Hematopoietic multipotent progenitor cell (in vitro differentiated cells): ENCODE measurements at places on chromosomes 1 and 21.
A peak's percentile ranks its signal among the peaks of the same experiment; 100 is the strongest.

GRCh38 chr1:196584696-196585095, 23.5 kb downstream of the KCNT2 start:
- DNase-seq, result no peak

GRCh38 chr1:99682291-99682751, 36.4 kb downstream of the PALMD start:
- no peak for DNase-seq

DNA sequence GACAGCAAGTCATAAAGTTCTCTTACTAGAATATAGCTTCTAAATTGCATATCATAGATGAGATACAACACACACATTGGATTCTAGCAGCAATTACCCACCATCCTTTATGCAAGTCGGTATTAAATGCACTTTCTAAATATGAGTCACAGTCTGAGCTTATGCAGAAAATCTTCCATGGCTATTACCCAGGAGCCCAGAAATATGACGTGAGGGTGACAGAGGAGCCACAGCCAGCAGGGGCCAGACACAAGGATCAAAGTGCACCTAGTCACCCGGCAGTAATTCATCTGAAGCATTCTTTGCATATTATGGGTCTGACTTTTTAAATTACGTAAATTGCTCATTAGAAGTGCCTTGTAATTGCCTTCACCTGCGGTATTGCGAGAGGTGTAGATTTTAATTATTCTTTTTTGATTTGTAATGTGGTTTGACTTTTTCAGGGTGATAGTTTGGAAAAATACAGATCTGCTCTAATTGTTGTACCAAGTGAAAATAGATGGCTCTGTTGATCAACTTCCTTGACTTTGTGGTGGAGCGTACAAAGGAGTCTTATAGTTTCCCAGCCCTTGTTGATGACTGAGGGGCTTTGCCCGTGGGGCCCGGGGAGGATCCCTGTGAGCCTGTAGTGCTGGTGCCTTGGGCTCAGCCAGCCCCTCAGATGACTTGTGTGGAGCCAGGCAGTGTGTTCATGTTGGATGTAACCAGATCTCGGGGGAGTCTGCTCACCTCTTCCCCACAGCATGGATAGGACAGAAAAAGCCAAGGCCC, 470.0 kb upstream of the VAMP3 start:
- DNase-seq, result no peak

GRCh38 chr1:234613128-234613875, 3.3 kb upstream of the IRF2BP2 start:
- DNase-seq, result peak; percentile 42

DNA sequence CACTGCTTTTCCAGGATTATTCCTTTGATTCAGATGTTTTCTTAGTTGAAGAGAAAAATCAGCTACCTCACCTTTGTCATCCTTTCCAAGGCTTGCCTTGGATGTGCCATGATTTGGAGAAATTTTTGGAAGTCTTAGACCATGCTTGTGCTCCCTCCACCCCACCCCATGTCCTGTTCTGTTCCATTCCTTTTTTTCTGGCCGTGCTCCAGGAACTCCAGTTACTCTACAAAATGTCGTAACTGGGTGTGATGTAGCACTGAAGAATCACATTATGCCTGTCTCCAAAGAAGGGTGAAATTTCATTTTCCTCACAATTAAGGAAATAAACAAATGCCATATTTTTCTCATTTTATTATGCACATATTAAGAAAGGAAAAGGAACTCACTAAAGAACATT, 217.8 kb upstream of the ZRANB2 start:
- no peak for DNase-seq

DNA sequence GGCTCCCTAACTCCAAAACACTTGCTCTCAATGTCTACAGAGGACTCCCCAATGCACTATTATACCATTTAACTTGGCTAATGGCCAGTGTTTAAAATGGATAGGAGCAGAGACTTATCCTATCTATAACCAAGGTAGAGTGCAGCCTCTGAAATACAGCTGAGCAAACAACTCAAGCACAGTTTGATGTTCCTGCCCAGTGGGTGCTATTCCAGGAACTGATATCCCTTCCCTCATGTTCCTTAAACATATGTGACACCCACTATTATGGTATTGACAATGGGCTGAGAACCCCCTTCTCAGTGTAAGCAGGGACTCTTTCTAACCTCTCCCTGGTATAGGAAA, 51.7 kb downstream of the SH3GLB1 start:
- DNase-seq, result no peak

- no peak for DNase-seq
These were observed 18.2 kb downstream of the RXRG start for GRCh38 chr1:165426745-165427144.
